ENCODE measurements at places on chromosomes 2 and 18. TPM values are rescaled to one million over a fixed set of nuclear protein-coding genes. Genes with fewer than 3 reads are reported as not detected.

The IL36RN gene
- 10.9 TPM for total RNA-seq

The LTBP1 gene
- total RNA-seq, result 111 TPM

The COL6A3 gene
- total RNA-seq, result 637 TPM

The IL36B gene
- total RNA-seq, result 0.20 TPM

The MC2R gene
- not detected for total RNA-seq

The CD28 gene
- total RNA-seq, result 5.5 TPM

The ALK gene
- 0.10 TPM for total RNA-seq

The TWIST2 gene
- 60.3 TPM for total RNA-seq

The CLEC4F gene
- total RNA-seq, result 0.10 TPM

The TRIM54 gene
- total RNA-seq, result 6.0 TPM

The RESP18 gene
- total RNA-seq, result not detected

The NT5DC4 gene
- total RNA-seq, result not detected

The MROH2A gene
- 0.49 TPM for total RNA-seq

The IDH1 gene
- 70.6 TPM for total RNA-seq

The CCDC141 gene
- total RNA-seq, result 6.0 TPM

The DHX57 gene
- 20.3 TPM for total RNA-seq

The CFC1 gene
- not detected for total RNA-seq

The HAAO gene
- total RNA-seq, result 7.0 TPM

The DTNA gene
- total RNA-seq, result 14.1 TPM

The AMER3 gene
- under 0.01 TPM for total RNA-seq

The IL18R1 gene
- 4.5 TPM for total RNA-seq

The PCARE gene
- 0.10 TPM for total RNA-seq

The KHK gene
- 1.7 TPM for total RNA-seq

The UGT1A4 gene
- total RNA-seq, result not detected

The KCNG2 gene
- 0.49 TPM for total RNA-seq

The SFT2D3 gene
- total RNA-seq, result 5.6 TPM

The TEX44 gene
- total RNA-seq, result not detected

The SPP2 gene
- total RNA-seq, result not detected

The NCKAP5 gene
- total RNA-seq, result 33.3 TPM

The GCKR gene
- total RNA-seq, result 0.49 TPM

The GALNT5 gene
- 8.3 TPM for total RNA-seq

The HOXD10 gene
- total RNA-seq, result 1.8 TPM

The MREG gene
- 8.1 TPM for total RNA-seq

The SCLY gene
- total RNA-seq, result 8.7 TPM

The MAP3K20 gene
- 60.2 TPM for total RNA-seq

The PER2 gene
- total RNA-seq, result 14.0 TPM

The EN1 gene
- 12.0 TPM for total RNA-seq

The SULT1C3 gene
- total RNA-seq, result not detected

The TBR1 gene
- 0.30 TPM for total RNA-seq

The DSG2 gene
- 23.3 TPM for total RNA-seq

The FKBP1B gene
- 3.3 TPM for total RNA-seq

The NPPC gene
- total RNA-seq, result 1.7 TPM

The REG3A gene
- total RNA-seq, result not detected

The UPP2 gene
- not detected for total RNA-seq

The TIMM21 gene
- 22.3 TPM for total RNA-seq

The SERPINB4 gene
- 29.1 TPM for total RNA-seq

The UGT1A5 gene
- total RNA-seq, result not detected

The MOGAT1 gene
- 2.5 TPM for total RNA-seq

Data from skin of body (tissue), 3 donors.